ENCODE measurements at places on chromosomes 6 and 20.

DNA sequence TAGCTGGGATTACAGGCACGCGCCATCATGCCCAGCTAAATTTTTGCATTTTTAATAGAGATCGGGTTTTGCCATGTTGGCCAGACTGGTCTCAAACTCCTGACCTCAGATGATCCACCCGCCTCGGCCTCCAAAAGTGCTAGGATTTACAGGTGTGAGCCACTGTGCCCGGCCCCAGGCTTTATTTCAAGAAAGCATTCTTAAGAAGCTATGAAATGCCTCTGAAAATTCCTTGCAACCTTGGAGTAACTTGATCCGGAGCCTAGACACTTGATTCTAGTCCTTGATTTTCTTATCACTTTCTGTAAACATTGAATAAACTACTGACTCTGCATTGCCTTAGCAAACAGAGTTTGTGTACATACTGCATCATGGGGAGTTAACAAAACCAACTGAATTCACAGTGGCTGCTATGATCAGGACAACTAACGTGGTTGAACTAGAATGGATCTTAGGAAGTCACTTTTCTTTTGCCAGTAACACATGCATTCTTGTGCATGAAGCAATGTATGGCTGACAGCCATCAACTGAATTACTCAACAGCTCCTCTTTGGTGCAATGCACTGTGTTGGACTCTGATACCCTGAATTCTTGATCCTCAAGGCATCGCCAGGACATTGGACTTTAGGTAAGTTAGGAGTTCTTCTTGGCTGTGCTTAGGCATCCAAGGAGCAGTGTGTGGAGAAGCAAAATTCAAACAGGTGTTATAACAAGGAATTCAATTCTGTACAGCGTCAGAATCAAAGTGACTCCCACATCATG, 102.8 kb upstream of the TMEM170B start:
- H3K27ac ChIP-seq: no peak overlapping the region
- peaks cover 18% of the 10 kb centered on the region for H3K4me1 ChIP-seq
- peaks cover 9% of the 10 kb centered on the region for H3K36me3 ChIP-seq
- no peaks in the 10 kb centered on the region for H3K27me3 ChIP-seq
- no peak overlapping the region for H3K4me3 ChIP-seq

DNA sequence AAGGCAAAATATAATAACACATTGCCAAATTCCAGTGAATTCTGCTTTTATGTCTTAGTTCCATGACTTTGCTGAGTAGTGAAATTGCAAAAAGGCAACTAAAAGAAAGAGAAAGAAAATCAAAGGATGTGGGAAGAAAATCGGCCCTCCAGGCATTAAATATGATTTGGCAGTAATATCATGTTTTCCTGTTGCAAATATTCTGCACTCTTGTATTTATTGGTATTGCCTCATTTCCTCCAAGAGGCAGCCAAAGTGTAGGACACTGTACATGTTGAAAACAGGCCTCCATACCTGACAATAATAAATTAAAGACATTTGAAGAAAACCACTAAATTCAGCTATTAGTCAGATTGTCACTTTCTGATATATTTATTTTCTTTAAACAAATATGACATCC, 460.0 kb upstream of the NOX3 start:
- no peaks in the 10 kb centered on the region for H3K4me1 ChIP-seq
- H3K27me3 ChIP-seq: no peaks in the 10 kb centered on the region
- no peak for DNase-seq
- no peak overlapping the region for H3K27ac ChIP-seq
- no peaks in the 10 kb centered on the region for H3K36me3 ChIP-seq

DNA sequence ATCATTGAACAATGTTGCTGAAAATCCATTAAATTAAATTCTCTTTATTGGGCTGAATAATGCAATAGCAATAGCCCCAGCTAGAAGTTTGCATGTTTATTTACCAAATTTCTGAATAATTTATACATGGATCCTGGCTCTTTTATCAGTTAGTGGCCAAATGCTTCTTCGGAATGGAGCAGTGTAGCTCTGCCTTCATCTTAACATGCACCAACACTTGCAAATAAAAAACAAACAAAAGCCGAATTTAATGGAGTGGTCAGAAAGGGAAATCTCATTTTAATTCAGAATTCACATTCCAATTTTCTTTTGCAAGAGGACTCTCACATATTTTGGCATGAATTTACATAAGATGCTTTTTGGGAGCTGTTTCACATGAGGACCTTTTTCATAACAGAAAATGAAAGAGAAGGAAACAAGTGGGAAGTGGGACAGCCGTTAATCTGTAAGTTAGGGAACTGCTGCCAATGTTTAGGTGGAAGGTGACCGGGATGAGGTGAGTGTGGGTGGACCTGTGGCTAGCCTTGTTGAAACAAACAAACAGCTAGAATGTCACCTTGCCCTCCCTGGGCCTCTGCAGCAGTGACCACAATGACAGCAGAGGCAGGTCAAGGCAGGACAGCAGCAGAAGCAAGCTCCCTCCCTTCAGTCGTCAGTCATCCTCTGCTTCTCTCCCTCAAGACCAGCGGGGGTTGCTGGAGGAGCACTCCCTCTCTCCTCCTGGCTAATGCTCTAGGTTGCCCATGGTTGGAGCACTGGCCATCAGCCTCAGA, 73.2 kb downstream of the INSM1 start:
- no peak overlapping the region for H3K4me3 ChIP-seq
- H3K36me3 ChIP-seq: no peaks in the 10 kb centered on the region
- no peaks in the 10 kb centered on the region for H3K4me1 ChIP-seq
- H3K27me3 ChIP-seq: no peaks in the 10 kb centered on the region
- no peak overlapping the region for H3K27ac ChIP-seq

GRCh38 chr20:6426287-6426891, 303.6 kb upstream of the FERMT1 start:
- DNase-seq: no peak
- H3K27ac ChIP-seq: no peak overlapping the region
- no peaks in the 10 kb centered on the region for H3K36me3 ChIP-seq
- H3K4me3 ChIP-seq: no peak overlapping the region
- no peaks in the 10 kb centered on the region for H3K27me3 ChIP-seq
- no peaks in the 10 kb centered on the region for H3K4me1 ChIP-seq

DNA sequence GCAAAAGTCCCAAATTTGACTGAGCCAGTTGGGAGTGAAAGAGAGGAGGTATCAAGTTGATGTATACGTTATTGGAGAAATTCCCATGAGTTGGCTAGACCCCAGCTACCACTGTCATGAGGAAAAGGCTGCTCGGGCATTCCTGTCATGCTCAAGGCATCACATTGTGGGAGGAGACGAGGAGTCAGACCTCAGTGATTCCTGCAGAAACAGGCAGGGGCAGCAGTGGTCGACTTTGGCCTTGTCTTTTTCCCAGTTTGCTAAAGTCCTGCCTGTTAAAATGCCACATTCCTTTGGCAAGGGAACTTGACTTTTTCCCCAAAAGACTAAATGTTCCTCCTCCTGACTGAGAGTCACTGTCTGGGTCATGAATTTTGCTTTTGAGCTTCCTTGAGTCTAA, 295.5 kb upstream of the HS3ST5 start:
- no peaks in the 10 kb centered on the region for H3K4me1 ChIP-seq
- H3K27me3 ChIP-seq: no peaks in the 10 kb centered on the region
- no peak overlapping the region for H3K27ac ChIP-seq

DNA sequence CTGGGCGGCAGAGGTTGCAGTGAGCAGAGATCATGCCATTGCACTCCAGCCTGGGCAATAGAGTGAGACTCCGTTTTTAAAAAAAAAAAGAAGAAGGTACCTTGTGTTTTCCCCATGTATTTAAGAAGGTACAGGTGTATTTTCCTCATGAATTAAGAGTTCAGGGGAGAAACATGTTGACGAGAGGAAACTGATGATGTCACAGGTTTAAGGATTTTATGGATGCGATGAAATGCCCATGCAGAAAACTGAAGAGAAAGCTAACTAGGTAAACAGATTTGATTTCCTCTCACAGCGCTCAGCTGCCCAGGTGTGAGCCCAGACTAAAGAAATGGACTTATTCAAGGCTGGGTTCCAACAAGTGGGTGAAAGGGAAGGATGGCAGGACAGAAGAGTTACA, 38.4 kb upstream of the SOX4 start:
- no peak overlapping the region for H3K4me3 ChIP-seq
- DNase-seq: no peak
- H3K27ac ChIP-seq: no peak overlapping the region
- no peaks in the 10 kb centered on the region for H3K27me3 ChIP-seq

DNA sequence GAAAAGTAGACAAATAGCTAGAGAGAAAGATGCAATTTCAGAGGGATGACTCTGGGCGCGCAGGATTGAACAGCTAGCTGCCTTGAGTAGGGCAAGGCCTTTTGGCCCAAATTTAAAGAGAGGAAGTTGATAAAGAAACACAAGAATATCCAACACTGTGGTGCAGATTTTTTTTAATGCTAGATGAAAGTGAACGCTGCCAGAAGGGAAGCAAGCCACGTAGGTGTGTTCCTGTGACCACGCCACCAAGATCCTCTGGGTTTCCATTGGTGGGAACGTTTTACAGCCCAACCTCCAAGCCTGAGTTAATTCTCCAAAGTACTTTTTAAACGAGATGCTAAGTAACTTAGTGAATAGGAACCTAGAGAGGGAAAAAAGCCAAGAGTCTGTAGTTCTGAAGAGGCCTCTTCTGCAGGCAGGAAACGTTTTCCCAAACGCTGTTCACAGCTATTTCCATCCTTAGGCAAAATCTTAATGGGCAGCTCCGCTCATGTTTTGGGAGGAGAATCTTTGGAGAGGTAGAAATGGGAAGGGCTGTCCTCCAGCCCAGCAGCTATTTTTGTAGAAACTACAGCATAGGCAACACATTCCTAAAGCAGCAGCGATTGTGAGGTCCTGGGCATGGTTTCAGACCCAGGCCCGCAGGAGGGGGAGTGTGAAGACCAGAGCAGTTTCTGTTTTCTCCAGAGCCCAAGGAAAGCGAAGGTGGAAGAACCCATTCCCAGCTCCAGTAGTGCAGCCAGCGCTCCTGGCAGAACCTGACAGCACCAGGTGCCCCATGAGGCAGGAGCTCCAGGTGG, 8.2 kb downstream of the LY86 start:
- H3K27me3 ChIP-seq: peaks cover 8% of the 10 kb centered on the region
- H3K36me3 ChIP-seq: peaks cover 12% of the 10 kb centered on the region
- no peak for DNase-seq
- peaks cover 26% of the 10 kb centered on the region for H3K4me1 ChIP-seq

DNA sequence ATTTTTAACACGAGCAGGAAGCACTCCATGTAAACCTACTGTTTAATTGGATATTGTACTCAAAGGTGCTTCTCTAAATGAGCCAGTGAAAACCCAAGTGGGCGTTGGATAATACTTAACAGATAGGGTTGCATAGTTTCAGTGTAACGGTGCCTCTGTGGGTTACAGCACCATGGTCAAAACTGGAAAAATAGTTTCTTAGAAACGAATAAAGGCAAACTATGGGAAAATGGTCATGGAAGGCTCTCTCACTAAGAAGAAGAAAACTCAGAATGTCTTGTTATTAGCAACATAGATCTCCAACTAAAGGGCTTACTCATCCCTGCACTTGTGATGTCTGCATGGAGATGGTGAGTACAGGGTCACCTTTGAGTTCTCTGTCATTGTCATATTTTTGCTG, 59.1 kb upstream of the NEDD9 start:
- no peaks in the 10 kb centered on the region for H3K27me3 ChIP-seq
- no peak overlapping the region for H3K4me3 ChIP-seq
- no peak for DNase-seq
- peaks cover 75% of the 10 kb centered on the region for H3K36me3 ChIP-seq
- H3K27ac ChIP-seq: peak overlapping the region; percentile 6

- H3K36me3 ChIP-seq: peaks cover 55% of the 10 kb centered on the region
- H3K27ac ChIP-seq: no peak overlapping the region
- no peaks in the 10 kb centered on the region for H3K4me1 ChIP-seq
- DNase-seq: no peak
- H3K27me3 ChIP-seq: no peaks in the 10 kb centered on the region
These were observed 99.3 kb downstream of the SESN1 start for GRCh38 chr6:108995296-108995695.

GRCh38 chr20:6395695-6396094, 272.9 kb upstream of the FERMT1 start:
- no peak overlapping the region for H3K27ac ChIP-seq
- H3K4me3 ChIP-seq: no peak overlapping the region
- DNase-seq: no peak
- H3K4me1 ChIP-seq: no peaks in the 10 kb centered on the region

GRCh38 chr6:43842231-43842794, 72.3 kb downstream of the VEGFA start:
- no peak for DNase-seq
- H3K4me1 ChIP-seq: no peaks in the 10 kb centered on the region
- H3K27me3 ChIP-seq: peaks cover 31% of the 10 kb centered on the region
- no peaks in the 10 kb centered on the region for H3K36me3 ChIP-seq

DNA sequence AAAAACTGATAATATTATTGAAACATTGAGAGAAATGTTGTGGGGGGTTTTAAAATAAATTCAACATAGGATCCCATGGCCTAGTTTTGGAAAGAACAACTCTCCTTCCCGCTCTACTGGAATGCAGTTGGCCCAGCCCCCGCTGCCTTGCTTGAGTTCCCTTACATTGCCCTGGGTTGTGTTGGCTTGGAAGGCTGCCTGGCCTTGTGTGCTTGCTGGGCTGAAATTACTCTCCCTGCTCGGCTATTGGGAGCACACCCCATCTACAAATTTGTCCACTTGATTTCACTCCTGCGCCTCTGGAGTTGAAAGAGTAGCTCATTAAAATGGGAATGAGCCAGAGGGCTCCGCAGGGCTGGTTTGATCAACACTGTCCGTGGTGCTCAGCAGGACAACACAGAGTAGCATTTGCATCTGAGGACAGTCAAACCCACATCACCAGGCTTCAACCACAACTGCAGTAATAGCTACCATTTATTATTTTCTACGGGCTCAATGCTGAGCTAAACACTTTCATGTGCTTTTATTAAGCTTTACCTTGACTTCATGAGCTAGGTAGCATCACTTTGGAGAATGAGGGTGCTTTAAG, 35.2 kb downstream of the DOK5 start:
- no peak overlapping the region for H3K27ac ChIP-seq
- H3K36me3 ChIP-seq: no peaks in the 10 kb centered on the region
- no peak overlapping the region for H3K4me3 ChIP-seq
- DNase-seq: no peak

- H3K27me3 ChIP-seq: no peaks in the 10 kb centered on the region
- peaks cover 25% of the 10 kb centered on the region for H3K36me3 ChIP-seq
- H3K4me3 ChIP-seq: no peak overlapping the region
- H3K4me1 ChIP-seq: no peaks in the 10 kb centered on the region
- no peak overlapping the region for H3K27ac ChIP-seq
These were observed 64.5 kb downstream of the TRMT11 start for GRCh38 chr6:126050795-126051194.

- peaks cover 59% of the 10 kb centered on the region for H3K36me3 ChIP-seq
- no peak overlapping the region for H3K27ac ChIP-seq
- H3K4me1 ChIP-seq: peaks cover 9% of the 10 kb centered on the region
- DNase-seq: no peak
These were observed 9.2 kb downstream of the ECI2 start for GRCh38 chr6:4125933-4126864.

- DNase-seq: no peak
- no peak overlapping the region for H3K4me3 ChIP-seq
- H3K4me1 ChIP-seq: peaks cover 5% of the 10 kb centered on the region
- no peaks in the 10 kb centered on the region for H3K36me3 ChIP-seq
- H3K27ac ChIP-seq: no peak overlapping the region
These were observed 12.0 kb upstream of the PTPN1 start for GRCh38 chr20:50498071-50498776.

- peaks cover 44% of the 10 kb centered on the region for H3K27me3 ChIP-seq
- no peak overlapping the region for H3K4me3 ChIP-seq
- peaks cover 29% of the 10 kb centered on the region for H3K4me1 ChIP-seq
- H3K36me3 ChIP-seq: peaks cover 10% of the 10 kb centered on the region
- DNase-seq: no peak
- H3K27ac ChIP-seq: no peak overlapping the region
These were observed 18.1 kb upstream of the SNRPB2 start for GRCh38 chr20:16711661-16712258.
